ENCODE measurements at places on chromosomes 1 and 21. TPM values are rescaled to one million over a fixed set of nuclear protein-coding genes. Genes with fewer than 3 reads are reported as not detected.
A peak's percentile ranks its signal among the peaks of the same experiment; 100 is the strongest.

DNA sequence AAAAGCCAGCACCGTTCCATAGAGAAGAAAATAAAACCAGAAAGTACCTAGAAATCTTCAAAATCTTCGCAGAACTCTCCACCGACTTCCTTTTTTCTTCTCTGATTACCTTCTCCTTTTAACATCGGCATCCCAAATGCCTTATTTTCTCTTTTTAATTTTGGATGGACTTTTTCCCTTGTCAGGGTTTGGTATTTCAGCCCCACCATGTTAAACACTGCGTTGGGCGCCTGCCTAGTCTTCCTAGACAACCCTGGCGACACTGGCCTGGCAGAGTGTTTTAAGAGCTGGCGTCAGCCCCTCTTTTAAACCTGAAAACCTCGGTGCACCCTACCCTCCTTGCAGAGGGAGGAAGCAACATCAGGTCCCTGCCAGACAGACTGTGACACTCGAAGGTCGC lies 66.0 kb upstream of the EFHD2 start:
- DNase-seq = no peak

GRCh38 chr1:231058416-231059109 lies 18.5 kb upstream of the FAM89A start:
- no peak for DNase-seq

DNA sequence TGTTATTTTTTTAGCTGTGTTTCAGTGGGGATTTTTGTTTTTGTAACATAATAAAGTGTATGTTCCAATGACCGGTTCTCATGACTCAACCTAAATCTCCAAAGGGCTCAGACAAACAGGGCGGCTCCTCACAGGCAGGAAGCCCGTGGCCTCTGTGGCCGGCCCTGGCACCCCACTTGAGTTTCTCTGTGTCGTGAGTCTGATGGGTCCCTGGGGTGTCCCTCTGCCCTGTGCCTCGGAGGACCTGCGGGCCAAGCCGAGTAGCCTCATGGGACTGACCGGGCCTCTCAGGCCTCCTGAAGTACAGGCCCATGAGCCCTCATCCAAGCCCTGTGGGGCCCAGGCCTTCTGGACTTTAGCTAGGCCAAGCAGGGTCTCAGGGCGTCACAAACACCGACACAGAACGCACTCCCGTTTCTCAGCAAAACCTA lies 16.1 kb upstream of the CCDC27 start:
- no peak for DNase-seq

DNA sequence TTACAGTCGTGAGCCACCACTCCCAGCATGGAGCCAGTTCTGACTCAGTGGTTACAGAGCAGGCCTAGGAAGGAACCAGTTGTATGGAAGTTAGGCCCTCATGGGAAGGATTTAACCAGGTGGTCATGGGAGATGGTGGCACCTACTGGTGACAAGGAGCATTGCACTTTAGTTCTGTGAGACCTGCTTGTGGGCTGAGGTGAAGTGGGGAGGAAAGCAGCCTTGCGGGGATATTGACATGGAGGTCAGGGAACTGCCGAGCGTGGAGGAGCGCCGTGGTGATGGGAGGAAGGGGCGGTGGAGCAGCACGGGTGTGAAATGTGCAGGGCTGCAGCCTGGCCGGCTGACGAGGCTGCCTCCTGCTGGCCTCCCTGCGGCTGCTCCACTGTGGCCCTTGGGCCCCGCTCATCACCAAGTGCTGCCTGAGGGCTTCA lies 100.4 kb downstream of the GALNT2 start:
- peak; percentile 72 for DNase-seq

NUP210L gene
- total RNA-seq = 0.07 TPM

UBXN10 gene
- total RNA-seq = 1.7 TPM

Data from endodermal cell (in vitro differentiated cells).